Germinal center (tissue), 1 donor: ENCODE measurements at places on chromosomes 3 and 15.

DNA sequence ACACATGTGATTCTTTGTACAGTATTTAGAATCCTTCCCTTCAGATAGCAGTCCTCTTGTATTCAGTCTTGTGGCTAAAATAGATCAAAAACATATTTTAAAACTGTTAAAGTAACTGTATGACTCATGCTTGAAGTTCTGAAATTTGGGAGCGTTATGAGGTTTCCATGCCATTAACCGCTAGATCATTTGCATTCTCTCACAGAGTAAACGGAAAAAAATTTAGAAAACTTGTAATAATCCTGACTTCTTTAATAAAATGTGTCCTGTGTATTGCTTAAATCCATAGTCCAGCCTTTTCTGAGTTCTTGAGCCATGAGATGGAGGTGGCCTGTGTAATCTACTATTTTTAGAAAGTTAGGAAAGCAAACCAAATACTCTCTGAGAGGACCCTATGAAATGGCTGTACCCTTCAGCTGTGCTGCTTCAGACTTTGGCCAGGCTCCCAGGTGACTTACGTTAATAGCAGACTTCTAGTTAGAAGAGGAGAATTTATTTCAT is 33.8 kb downstream of the MBNL1 start:
- DNase-seq = no peak

- DNase-seq = no peak
Observed at GRCh38 chr15:36401586-36401966, 177.8 kb upstream of the CDIN1 start.

- DNase-seq = peak; percentile 59
Observed at GRCh38 chr15:55267401-55268175, 22.0 kb downstream of the RAB27A start.

GRCh38 chr3:38575279-38575843 is 74.1 kb downstream of the SCN5A start:
- DNase-seq = no peak

GRCh38 chr3:111666041-111666735 is 71.0 kb upstream of the ZBED2 start:
- no peak for DNase-seq

DNA sequence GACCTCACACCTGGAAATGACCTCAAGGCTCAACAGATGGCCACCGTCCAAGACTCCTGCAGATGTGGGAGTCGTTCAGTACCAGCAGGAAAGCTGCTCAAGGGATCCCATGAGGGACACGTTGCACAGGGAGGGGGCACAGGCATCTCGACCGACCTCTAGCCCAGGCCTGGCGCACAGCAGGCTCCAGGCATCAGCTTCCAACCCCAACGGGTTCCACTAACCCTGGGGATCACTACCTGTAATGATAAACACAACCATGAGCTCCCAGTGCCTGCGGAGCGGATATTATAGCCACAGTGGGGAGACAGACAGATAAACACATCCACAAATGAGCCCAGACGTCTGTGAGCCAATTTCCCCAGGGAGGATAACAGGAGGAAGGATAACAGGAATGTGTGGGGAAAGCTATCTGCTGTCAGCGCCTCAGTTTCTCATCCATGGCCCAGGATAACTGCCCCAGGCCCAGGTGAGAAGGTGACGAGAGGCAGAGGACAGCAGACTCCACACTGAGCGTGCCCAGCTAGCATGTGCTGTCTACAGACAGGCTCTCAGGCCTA is 19.9 kb downstream of the NUP210 start:
- no peak for DNase-seq

DNA sequence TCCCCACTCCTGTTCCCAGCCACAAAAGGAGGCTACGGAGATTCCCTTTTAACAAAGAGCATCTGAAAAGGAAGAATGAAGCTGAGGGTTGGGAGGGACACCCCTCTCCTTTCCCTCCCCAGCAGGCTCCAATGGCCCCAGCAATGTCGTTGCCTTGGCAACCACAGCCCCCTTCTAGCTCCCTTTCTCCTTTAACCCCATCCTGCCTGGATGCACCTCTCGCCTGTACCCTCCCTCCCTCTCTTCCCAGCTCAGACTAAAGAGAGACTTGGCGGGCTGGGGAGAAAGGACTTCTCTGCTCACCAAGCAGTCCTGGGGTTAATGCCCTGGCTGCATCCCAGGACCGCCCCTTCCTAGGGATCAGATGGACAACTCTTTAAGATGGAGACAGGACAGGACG is 7.1 kb upstream of the RPL29 start:
- no peak for DNase-seq

- DNase-seq = no peak
Observed at GRCh38 chr3:102484363-102484762, 49.5 kb downstream of the ZPLD1 start.

GRCh38 chr15:65183865-65184159 is 1.3 kb downstream of the CLPX start:
- no peak for DNase-seq

DNA sequence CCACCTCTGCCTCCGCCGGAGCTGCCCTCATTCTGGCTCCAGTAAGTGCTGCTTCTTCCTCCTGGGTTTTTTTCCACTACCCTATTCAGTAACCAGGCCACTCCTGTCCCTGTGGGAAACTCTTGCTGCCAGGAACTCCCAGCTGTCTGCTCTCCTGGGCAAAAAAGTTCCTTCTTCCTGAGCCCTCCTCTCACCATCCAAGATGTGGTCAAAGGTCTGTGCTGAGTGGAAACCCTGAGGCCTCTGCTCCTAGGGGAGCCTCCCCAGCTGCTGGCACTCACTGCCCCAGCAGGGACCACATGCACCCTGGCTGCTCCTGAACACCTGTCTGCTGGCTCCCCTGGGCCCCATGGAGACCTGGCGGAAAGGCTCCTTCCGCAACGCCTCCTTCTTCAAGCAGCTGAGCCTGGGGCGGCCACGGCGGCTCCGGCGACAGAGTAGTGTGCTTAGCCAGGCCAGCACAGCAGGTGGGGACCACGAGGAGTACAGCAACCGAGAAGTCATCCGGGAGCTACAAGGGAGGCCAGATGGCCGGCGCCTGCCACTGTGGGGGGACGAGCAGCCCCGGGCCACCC is 454 bp downstream of the C15orf62 start:
- peak; percentile 60 for DNase-seq

DNA sequence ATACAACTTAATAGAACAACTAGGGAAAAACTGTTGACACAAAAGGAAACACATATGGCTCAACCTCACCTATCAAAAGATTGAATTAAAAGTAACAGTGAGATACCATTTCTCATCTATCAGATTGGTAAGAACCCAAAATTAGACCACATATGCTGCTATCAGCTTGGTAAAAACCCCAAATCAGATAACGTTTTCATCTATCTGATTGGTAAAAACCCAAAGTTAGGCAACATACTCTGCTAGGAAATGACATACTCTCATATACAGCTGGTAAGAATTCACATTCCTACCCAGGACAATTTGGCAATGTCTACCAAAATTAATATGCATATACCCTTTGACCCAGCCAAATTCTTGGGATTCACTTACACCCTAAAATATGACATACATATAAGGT is 26.3 kb downstream of the NRG4 start:
- no peak for DNase-seq

GRCh38 chr3:70312336-70312735 is at the start of gene MDFIC2:
TSS of gene MDFIC2 (minus strand) at chr3:70312638. CDS start at chr3:70311973, 665 bp downstream.
- DNase-seq = no peak

DNA sequence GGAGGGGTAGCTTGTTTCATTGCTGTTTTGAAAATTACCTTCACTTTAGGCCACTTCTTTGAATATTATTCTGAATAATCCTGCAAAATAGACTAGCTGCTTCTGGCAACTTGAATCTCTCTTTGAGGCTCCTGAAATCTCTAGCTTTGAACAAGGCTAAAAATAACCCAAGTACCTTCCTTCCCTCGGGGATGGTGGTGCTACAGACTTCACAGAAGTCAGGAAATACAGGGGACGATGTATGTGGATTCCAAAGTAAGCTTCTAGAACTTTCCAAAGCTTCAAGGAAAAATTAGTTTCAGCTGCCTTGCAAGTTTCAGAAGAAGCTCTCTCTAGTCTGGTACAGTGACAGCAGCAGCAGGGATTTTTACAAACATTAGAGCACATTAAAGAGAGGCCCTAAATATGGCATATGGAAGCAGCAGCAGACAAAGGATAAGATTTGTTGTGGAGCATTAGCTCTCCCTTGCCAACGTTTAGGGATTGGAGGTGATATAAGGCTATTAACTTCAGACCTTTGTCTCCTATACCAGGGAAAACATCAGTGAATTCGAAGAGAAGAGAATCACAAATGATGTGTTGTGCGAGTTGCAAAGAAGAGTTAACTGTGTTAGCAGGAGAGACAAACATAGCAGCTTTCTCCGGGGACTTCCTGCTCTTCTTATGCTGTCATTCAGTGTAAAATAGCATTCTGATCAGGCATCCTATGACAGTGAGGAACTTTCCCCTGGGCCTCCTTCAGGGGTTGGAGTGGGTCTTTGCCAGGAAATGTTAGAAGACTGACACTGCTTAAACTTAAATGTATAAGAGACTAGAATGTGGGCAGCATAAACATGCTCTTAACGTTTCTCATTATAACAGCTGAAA is 783.0 kb upstream of the ARPP21 start:
- DNase-seq = no peak

DNA sequence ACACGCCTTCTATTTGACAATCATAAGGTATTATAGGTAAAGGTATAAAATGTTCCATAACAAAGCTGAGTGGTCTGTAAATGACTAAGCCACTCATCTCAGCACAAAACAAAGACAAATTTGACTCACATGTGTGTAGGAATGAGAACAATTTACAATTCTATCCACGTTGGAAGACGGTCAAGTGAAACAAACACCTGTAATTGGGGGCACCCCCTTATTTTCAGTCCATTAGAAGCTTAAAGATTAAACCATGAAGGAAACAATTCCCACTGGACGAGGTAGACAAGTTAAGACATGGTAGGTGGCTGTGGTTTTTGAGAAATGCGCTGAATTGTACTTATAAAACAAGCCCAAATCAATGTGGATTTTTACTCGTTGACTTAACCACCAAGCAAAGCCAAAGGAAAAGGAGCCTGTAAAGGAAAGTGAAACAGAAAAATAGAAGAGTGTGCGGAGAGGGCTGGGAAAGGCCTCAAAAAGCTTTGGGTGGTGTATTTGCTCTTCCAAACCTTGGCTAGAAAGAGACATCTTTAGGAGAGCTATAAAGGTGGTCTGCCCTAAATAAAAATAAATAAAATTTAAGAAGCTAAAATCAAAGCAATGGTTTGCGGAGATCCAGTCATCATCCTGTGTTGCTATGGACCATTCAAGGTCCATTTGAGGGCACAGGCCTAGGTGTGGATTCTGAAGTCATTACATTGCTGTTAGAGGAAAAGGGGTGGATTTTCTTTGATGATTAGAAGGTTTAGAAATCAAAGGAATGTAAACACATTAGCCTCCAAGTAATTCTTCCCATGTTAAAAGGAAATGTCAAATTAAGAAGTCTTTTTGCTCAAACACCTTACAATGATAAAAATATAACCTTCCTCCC is 135.0 kb downstream of the TFG start:
- no peak for DNase-seq

GRCh38 chr3:108158251-108158650 is 64.0 kb downstream of the IFT57 start:
- no peak for DNase-seq

- no peak for DNase-seq
Observed at GRCh38 chr3:134394380-134394779, 20.1 kb upstream of the AMOTL2 start.

DNA sequence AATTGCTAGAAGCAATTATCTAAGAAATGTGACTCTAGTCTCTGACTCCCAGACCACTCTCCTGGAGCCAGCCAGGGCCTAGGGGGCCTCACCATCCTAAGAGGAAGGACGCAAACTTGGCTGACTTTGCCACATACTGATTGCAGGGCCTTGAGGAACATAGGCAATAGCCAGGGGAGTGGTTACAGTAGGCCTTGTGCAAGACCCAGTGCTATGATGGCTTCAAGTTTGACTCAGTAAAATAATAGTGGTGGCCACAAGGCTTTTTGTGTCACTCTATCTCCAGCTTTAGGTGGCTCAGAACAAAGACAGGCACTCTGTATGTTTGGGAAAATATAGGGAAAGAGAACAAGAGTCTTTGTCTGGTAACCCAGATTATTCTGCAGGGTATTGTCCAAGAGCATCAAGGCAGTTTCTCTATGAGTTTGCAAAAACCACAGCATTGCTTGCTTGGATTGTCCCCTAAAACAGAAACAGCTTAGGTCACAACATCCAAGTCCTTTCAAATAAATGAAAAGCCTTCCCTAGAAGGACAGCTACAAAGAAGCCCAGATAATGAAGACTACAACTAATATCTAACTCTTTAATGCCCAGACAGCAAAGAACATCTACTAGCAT is 631.5 kb downstream of the PYDC2 start:
- no peak for DNase-seq

DNA sequence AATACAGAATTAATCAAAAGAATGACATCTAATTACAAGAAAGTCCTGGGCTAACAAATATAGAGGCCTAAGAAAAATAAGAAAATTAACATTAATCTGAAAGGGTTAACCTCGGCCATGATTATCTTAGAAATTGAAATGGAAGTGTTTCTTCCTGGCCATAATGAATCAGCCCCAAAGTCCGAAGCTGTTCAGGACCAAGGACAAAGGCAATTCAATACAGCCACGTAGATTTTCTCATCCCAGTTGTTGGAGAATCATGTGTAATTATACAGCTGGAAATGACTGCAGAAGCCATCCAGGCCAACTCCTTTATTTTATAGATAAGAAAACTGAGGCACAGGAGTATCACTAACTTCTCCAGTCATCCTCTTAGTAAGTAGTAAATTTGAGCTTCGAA is 38.0 kb upstream of the GBE1 start:
- no peak for DNase-seq

- DNase-seq = no peak
Observed at GRCh38 chr3:32097768-32098167, 8.7 kb upstream of the GPD1L start.

DNA sequence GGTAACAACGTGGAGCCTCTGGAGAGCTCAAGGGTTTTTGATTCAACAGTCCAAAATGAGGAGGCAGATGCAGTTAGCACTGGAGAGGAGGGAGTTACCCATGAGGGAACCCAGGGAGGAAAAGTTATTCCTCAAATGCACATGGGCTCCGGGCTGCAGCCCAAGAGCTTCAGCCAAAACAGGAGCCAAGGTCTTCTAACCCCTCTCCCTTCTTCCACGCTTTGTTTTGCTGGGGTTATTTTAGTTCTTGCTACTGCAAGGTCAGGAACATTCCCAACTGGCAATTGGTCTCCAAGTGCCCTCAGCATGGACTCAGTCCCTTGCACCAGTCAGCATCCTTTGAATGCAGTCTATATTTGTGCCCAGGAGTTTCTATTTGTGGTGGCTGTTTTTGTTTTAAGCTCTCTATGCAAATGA is 90.0 kb downstream of the TGFBR2 start:
- DNase-seq = no peak
